ENCODE measurements at places on chromosomes 16 and 17.

GRCh38 chr16:49780433-49780832 is 75.5 kb downstream of the ZNF423 start:
- DNase-seq: no peak

- DNase-seq: no peak
Measured at GRCh38 chr17:29461483-29462206, 71.5 kb downstream of the TAOK1 start.

DNA sequence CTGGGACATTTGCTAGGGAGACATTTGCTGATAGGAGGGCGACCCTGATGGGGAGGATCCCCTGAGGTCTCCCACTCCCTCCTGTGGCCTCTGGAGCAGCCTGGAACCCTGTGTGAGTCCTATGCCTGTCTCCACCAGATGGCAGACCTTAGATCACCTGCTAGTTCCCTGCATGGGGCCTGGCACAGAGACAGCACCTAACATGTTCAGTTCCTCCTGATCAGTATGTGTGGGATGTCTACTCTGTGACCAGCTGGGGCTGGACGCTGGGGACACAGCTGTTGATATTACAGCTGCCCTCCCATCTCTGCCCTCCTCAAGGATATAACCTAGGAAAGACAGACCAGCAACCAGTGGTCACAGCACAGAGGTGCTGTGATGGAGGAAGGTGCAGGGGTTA is 1.1 kb upstream of the ADCY7 start:
- no peak for DNase-seq

GRCh38 chr17:7425316-7425715 is at the start of gene SPEM2:
SPEM2 (plus strand) TSS chr17:7425616; CDS start chr17:7425689, 73 bp downstream.
- DNase-seq: no peak

DNA sequence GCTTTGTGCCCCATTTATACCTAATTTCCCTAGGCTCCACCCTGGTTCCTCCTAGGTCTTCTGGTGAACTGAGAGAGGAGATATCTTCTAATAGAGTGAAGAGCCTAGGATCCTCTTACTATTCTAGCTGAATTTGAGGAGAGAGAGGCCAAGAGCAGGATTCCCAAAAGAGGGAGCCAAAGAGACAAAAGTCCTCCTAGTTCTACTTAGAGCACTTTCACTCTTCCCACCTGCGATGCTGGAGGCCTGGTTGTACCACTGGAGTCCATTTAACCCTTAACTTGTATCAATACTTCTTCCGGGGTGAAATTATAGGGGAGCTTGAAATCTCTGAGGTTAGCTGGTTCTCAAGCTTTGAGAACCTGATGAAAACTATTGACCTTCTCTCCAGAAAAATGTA is 3.4 kb upstream of the SSH2 start:
- DNase-seq: no peak

DNA sequence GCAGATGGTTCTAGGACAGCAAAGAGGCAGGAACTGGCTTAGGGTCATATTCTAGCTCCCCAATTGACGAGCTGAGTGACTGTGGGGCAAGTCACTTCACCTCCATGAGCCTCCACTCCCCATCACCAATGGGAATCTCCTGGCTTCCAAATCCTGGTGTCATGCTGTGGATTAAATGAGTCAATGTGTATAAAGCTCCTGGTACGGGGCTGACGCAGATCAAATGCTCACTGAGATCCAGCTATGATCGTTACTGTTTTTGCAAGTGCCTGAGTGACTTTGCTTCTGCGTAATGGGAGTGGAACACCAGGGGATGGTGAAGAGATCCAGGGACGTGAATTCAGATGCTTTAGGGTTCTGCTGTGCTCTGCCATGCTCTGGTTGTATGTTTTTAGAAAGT is 2.4 kb downstream of the SEC14L5 start:
- no peak for DNase-seq

DNA sequence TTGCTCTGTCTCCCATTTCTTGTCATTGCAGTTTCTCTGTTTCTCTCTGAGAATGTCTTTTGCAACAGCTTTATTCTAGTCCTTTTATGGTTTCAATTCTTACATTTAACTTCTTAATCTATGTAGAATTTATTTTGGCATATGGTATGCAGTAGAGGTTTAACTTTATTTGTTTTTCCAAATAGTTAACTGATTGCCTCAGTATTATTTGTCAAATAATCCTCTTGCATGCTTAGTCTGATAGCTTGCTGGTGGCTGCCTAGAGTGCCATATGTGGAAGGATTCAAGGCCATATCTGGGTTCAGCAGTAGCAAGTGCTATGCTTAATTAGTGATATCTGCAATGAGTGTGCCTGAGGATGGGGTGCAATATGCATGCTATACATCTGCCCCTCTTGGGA is 6.9 kb downstream of the SNTB2 start:
- no peak for DNase-seq

DNA sequence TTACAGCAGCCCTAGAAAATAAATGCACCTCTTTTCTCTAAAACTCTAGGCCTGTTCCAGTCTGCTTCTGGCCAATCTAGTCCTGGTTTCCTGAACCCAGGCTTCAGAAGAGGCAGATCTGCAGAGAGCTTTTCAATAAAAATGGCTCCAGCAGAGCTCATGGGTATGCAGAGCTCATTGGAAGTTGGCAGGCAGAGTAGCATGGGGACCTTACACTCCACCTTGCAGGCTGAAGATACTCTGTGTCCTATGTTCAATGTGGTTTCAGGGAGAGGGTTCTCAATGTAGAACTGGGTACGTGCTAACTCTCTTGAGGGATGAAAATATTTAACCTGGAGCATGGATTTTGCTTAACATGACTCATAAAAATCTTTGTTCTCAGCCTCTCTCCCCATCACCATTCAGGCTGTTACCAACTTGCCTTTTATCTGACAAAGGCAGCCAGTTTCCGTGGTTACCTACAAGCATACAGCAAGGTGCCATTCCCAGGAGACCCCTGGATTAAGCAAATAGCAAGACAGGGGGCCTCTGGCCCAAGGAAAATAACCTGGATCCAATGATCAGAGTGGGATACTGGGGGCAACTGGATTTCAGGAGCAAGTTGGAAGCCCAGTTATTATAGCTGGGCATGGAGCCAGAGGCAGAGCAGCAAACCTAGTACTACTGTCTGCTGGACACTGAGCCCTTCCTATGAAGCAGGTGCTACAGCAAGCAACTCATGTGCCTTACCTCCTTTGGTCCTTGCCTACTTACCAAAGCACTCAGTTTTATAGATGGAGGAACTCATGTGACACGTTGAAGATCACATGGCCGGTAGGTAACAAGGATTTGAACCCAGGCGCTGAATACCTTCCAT is 98.2 kb upstream of the DHX40 start:
- DNase-seq: no peak

GRCh38 chr17:57691939-57692338 is 53.2 kb downstream of the CCDC182 start:
- no peak for DNase-seq

DNA sequence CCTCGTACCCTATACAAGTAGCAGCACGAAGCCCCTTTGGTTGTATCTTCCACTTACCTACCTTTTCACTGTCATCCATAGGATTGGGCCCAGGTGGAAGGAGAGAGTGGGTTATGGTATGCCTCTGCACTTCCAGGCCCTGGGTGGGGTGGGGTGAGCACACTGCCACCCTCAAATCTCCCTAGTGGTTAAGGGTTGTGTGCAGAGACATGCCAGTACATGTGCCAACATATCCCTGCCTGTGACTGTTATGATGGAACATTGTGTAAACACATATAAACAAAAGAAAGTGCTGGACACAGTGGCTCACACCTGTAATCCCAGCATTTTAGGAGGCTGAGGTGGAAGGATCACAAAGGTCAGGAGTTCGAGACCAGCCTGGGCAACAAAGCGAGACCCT is 11.1 kb downstream of the HROB start:
- no peak for DNase-seq

DNA sequence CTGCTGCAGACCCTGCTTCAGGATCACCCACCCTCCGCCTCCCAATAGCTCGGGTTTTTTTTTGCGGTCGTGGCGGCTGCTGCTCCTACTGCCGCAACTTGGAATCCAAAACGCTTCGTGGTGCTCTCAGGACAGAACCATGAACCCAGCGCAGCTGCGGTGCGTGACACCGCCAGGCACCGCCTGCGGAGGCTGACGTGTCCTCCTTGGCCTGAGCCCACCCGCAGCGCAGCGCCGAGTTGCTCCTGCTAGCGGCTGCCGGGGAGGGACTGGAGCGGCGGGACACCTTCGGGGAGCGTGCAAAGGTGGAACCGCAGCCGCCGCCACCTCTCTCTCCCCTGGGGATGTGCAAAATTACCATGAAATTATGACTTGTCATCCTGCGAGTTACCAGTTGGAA is 1893.0 kb downstream of the TP53TG3F start:
- no peak for DNase-seq

DNA sequence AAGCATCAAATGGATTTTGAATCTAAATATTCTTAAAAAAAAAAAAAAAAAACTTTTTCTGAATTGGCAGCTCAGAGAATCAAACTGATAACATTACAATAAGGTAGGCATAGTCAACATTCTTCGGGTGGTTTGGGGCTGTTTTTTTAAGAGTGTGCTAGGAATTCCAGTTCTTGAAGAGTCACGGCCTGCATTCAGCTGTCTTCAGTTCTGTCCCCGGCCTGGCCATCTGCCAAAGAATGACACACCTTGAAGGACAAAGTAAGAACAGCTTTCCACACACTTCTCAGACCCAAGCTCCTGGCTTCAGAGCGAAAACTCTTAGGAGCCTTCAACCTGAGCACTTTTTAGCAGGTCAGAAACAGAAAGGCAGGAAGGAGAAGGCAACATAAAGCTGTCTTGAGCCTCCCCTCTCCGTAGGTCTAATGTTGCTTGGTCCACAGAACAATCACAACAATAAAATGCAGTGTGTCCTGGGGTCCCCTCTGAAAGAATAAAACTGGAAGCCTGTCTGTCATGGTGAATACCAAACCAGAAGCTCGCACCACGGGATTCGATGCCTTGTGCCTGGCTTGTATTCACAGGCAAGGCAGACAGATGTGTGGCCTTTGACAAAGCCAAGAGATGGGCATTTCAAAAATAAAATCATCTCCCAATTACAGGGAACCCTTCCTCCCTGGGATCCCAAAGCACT is 524.4 kb upstream of the ZFHX3 start:
- DNase-seq: no peak

DNA sequence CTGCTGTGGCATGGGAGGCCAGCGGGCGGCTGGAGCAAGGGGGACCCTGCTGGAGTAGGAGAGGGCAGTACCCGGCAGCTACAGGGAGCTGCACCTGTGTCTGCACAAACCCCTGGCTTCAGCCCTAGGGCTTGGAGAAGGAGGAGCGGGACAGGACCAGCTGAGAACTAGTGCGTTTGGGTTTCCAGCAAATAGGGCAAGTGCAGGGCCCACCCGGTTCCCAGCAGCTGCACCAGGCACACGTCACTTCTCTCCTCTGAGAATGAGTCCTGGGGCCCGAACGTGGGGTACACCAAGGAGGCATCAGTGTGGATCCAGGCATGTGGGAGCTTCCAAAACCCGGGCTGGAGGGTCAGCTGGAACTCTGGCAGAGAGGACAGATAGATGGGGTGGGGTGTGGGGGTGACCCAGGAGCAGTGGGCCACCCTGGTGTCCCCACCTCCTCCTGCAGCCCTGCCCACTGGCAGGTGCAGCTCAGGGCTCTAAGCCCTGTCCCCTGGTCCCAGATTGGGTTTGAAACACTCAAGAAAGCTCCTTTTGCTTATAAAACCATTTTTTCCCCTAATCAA is 5.6 kb downstream of the C16orf89 start:
- DNase-seq: no peak

- DNase-seq: no peak
Measured at GRCh38 chr16:20002936-20003335, 70.8 kb downstream of the GPR139 start.

DNA sequence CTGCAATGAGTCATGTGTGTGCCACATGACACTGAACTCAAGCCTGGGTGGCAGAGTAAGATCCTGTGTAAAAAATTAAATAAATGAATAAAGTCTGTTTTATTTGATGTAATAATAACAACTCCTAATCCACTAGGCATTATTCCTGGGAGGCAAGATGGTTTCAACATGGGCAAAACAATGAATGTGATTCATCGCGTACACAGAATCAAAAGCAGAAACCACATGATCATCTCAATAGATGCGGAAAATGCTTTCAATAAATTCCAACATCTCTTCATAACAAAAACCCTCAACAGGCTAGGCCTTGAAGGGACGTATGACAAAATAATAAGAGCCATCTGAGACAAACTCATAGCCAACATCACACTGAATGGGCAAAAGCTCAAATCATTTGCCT is 195.4 kb downstream of the CDH11 start:
- DNase-seq: no peak

- no peak for DNase-seq
Measured at GRCh38 chr17:411421-412120, 59.0 kb upstream of the RPH3AL start.

- no peak for DNase-seq
Measured at GRCh38 chr16:48970216-48970615, 311.4 kb downstream of the CBLN1 start.

- DNase-seq: no peak
Measured at GRCh38 chr17:3643889-3644349, 7.4 kb downstream of the CTNS start.

DNA sequence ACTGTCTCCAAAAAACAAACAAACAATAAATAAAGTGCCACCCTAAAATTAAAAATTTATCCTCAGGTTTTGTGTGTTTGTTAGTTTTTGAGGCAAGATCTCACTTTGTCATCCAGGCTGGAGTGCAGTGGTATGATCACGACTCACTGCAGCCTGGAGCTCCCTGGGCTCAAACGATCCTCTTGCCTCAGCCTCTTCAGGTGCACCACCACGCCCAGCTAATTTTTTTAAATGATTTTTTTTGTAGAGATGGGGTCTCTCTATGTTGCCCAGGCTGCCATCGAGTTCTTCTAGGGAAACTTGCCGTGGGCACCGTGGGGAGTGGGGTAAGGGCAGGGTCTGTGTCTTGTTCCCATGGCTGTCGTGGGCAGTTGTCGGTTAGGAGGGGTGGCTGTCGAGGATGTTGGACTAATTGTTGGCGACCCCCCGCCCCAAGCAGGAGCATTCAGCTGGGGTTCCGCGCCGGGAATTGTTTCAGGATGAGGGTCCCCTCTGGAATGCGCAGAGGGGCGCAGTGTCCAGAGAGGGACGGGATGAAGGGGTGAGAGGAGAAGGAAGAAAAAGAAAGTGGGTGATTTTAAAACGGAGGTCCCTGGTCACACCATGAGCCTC is 1.1 kb upstream of the RNF213 start:
- peak; percentile 35 for DNase-seq

GRCh38 chr17:32742681-32743538 is 134.0 kb downstream of the MYO1D start:
- no peak for DNase-seq

DNA sequence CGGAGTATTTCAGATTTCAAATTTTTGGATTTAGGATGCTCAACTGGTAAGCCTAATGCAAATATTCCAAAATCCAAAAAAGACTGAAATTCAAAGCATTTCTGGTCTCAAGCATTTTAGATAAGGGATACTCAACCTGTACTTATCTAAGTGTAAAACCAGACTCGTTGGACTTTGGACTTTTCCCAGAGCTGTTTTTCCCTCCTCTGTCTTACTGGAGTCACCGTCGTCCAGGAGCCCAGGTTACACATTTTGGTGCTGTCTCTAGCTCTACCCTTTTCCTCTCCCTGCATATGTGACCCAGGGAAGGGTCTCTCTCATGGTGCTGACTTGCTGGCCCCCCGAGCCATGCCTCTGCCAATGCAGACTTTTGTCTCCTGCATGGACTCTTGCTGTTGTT is 46.0 kb upstream of the MMP2 start:
- DNase-seq: no peak

GRCh38 chr17:2745317-2746037 is 4.0 kb downstream of the CCDC92B start:
- no peak for DNase-seq

GRCh38 chr16:87569601-87570571 is 32.4 kb upstream of the JPH3 start:
- DNase-seq: no peak

Measured in CD8-positive, alpha-beta T cell (primary cell).